ENCODE measurements at places on chromosomes 4 and X.

DNA sequence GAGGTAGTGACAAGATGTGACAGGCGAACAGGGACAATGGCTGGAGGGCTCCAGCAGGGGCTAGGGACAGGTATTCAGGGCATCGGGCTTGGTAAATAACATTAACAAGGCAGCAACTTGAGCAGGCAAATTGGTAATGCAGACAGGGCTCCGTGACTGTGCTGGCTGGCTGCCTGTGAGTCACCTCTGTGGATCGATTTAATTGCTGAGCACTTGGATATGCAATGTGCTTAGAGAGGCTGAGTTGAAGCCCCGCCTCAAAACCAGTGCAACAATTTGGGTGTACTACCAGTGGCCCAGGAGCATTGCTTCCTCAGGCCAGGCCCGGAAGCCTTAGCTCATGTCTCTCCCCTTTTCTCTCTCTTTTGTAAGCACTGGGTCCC, 19.5 kb downstream of the CNGA2 start:
- no peak for DNase-seq

DNA sequence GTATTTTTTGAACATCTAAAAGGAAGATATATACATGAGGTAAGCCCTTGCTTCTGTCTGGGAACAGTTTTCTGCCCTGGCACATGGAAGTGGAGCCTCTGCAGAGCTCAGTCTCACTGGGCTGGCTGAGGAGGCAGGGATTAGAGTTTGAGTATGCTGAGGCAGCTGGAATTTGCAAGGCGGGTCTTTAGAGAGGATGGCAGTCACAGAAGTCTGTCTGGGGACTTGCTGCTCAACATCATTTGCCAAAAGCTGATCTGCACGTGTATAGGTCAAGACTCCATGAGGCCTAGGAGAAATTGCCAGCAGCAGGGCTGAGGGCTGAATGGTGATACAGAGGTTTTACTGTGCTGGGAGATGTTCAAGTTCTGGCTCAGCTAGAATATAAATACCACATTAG, 163.6 kb upstream of the ANK2 start:
- DNase-seq: no peak

GRCh38 chrX:153632595-153632946, 14.4 kb upstream of the DUSP9 start:
- no peak for DNase-seq

GRCh38 chrX:22666441-22666840, 333.3 kb upstream of the DDX53 start:
- no peak for DNase-seq

DNA sequence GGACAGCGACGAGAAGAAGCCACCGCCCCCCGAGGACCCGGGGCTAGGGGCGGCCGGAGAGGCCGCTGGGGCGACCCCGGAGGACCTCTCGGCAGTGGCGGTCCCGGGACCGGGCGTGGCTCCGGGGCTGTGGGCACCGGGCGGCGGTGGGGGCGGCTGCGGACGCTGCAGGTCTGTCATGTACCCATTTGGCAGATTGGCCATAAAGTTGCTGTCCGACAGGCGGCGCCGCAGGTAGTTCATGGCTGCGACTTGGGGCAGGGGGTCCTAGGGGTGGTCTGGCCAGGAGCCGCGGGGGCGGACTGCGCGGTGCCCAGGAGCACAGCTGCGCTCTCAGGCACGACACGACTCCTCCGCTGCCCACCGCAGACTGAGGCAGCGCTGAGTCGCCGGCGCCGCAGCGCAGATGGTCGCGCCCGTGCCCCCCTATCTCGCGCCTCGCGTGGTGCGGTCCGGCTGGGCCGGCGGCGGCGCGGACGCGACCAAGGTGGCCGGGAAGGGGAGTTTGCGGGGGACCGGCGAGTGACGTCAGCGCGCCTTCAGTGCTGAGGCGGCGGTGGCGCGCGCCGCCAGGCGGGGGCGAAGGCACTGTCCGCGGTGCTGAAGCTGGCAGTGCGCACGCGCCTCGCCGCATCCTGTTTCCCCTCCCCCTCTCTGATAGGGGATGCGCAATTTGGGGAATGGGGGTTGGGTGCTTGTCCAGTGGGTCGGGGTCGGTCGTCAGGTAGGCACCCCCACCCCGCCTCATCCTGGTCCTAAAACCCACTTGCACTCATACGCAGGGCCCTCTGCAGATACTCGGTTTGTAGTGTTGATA, at the start of gene SYN1:
TSS of gene SYN1 (minus strand) at position 372 of the 817 bp plus-strand sequence. CDS start at position 243, 129 bp downstream.
- DNase-seq: peak; percentile 51

GRCh38 chrX:123909523-123909922, 49.7 kb downstream of the XIAP start:
- DNase-seq: no peak

GRCh38 chr4:114527637-114528036, 71.0 kb upstream of the UGT8 start:
- DNase-seq: no peak

DNA sequence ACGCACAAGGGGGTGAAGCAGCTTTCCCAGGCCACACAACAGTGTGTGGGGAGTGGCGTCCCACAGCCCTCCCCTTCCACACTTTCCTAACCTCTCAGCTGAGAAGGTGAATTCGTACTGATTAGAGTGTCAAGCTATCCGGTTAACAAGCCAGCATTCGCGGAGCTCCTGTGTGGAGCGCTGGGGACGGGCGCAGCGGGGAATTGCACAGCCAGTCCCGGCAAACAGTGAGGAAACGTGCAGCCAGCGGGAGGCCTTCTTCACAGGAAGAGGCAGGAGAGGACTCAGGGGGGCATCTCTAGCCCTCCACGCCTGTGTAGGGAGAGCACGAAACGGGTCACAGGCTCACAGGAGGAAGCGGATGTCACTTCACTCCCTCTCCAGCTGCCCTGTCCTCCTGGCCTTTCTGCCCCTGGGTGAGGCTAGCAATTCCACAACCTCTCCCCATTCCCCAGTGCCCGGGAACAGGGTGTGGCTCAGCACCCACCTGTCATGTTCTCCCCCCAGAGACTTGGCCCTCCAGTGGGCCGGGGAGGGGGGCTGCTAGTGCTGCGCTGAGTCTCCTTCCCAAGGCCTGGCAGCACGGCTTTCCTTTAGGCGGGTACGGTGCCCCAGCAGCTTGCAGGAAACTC, 117.3 kb downstream of the CPZ start:
- no peak for DNase-seq

DNA sequence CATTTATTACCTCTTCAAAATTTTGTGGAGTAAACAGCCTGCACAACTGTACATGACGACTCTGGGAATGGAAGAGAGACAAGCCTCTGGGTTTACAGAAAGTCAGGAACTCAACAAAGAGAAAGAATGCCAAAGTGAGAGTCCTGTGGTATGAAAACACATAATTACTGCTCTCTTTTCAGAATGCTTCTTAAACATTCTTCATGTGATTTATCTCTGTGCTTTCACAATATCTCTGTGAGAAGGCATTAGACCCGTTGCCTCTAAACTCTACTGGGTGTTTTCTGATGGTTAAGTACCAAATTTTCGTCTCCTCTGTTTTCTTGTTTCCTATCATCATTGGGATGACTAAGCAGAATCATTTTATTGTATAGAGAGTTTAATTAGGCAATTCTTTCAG, 966.6 kb upstream of the SLIT2 start:
- no peak for DNase-seq

GRCh38 chr4:73870768-73871167, 1.6 kb downstream of the CXCL1 start:
- DNase-seq: no peak

- no peak for DNase-seq
Measured at GRCh38 chr4:20395160-20395773, 143.6 kb downstream of the SLIT2 start.

DNA sequence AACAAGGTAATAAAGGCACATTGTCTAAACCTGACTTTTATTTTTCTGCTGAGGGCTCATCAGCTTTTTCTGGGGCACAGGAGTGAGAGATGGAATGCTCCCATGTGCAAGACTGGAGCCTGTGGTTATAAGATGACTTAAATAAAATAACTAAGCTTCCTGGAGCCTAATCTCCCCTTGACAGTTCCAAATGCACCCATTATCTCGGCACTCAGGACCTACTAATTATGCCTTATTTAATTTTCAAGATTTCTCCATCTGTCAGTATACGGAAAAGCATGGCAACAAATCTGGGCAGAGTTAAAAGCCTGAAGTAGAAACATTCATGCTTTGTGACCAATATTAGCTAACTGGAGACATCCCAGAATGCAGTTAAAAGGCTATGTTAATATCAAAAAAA, 416.7 kb upstream of the TEX13C start:
- no peak for DNase-seq
